Stimulated activated CD4-positive, alpha-beta T cell treated with anti-CD3 and anti-CD28 coated beads, Interleukin-4, amount 100 ng/mL, for 4 hours (primary cell): ENCODE measurements at places on chromosomes 1 and 21.

DNA sequence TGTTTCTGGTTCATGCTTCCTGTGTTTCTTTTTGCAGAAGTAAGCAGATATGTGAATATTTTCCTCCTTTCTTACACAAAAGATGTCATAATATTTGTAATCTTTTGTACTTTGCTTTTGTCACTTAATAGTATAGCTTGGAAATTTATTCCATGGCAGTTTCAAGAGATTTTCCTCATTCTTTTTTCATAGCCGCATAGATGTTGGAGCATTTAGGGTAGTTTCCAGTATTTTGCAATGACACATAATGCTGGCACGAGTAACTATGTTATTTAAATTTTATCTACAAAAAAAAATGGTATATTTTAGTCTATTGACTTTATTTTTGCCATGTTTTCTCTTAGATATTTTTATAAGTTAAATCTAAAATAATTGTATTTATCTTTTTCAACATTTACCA is 40.7 kb downstream of the AGO3 start:
- DNase-seq, result no peak

GRCh38 chr1:7535934-7536878 is 234.9 kb upstream of the VAMP3 start:
- no peak for DNase-seq

- DNase-seq, result no peak
Observed at GRCh38 chr1:214912127-214912526, 170.4 kb upstream of the KCNK2 start.

GRCh38 chr1:209854196-209854595 is 26.4 kb downstream of the UTP25 start:
- DNase-seq, result no peak

GRCh38 chr1:65658122-65658521 is 134.6 kb upstream of the PDE4B start:
- DNase-seq, result no peak

DNA sequence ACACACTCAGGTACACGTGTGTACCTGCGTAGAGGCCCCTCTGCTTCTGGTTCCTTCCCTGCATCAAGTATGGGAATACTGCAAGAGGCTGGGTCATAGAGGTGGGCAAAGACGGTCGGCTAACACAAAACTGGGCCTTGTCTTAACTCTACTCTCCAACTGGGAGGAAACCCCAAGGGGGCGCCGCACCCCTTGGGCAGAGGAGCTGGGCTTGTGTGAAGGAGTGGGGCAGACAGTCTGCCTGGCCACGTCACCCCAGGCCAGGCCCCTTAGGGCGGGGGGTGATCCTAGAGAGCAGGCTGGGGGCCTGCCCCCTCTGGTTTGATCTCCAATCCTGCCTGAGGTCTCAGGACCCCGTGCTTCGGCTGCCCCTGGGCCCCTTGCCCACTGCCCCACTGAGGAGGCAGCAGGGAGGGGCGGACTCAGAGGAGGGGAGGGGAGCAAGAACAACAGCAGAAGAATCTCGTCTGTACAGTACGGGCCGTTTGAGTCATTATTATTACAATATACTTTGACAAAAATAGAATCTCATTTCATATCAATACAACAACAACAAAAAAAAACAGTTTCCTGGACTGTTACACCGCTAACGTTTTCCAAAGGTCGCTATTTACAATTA is 34.7 kb downstream of the MEF2D start:
- DNase-seq, result no peak

DNA sequence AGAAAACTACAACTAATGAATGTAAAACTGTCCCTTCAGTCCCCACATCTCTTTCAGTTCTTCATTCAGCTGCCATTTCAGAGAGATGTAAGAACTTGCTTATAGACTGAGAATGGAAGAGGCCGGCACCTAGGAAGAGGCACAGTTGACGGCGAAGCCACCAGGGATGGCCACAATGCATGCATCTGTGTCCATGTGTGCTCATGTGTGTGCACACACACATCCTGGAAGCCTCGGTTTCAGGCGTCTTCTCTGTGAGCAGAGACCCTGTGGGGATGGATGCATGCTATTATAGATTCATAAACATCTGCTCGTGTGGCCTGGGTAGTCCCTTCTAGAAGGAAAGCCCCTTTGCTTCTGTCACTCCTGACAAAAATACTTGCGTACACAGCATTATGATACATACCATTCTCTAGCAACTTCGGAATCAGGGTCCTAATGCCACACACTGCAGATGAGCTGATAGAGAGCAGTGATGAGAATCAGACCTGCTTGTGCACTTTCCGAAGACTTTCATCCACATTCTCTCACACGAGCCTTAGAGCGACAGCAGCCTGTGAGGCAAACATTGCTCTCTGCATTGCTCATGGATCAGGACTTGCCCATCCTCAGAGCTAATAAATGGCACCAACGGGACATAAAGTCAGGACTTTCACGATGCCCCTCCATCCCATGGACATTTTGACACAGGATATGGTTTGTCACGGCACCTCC is 12.4 kb upstream of the GPR61 start:
- DNase-seq, result no peak

DNA sequence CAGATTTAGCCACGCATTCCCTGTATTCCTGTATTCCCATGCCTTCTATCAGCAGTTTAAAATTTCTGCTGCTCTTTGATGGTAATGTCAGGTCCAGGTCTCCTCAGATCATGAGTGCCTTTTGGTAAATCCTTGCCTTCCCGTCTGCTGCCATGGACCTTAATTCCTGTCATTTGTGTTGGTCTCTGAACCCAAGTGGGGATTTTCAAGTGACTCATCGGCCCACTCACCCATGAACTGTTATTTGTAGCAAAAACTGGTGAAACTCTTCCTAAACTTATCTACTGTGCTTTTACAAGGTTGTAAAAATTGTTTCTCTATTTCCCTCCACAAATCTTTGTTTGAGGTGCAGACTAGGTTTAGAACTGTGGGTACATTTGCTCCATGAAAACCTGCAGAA is 47.4 kb downstream of the ACTN2 start:
- DNase-seq, result no peak

DNA sequence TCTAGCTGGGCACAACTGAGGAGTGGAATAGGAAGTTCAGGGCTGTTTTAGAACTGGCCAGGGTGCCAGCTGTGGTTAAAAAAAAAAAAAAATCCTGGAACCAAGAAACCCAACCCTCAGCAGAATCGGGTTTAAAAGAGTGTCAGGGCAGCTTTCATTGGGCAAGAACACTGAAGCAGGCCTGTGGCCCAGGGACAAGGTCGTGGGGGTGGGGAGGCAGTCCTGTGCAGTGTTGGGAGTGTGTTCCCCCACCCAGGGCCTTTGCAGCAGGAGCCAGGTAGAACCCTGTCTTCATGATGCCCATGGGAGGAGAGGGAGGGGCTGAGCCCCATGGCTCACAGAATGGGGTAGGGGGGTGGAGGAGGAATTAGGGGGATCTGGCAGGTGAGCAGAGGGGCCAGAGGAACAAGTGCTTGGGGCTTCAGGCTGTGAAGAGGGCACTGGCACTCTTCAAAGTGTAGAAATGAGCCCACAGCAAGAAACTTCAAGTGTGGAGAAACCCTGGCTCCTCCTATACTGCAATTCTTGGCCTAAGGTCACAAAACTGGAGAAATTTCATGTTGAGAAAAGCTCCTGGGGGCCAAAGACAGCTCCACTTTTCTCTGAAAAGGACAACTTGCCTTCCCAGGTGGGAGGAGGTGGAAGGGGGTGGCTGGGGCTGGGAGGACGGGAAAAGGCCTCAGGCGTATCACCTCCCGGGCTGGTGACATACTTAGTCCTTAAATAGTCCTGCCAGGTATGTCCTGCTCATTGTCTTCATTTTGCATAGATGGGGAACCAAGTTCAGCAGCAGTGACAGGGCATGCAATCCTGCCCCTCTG is 39.3 kb downstream of the KIAA1614 start:
- no peak for DNase-seq

DNA sequence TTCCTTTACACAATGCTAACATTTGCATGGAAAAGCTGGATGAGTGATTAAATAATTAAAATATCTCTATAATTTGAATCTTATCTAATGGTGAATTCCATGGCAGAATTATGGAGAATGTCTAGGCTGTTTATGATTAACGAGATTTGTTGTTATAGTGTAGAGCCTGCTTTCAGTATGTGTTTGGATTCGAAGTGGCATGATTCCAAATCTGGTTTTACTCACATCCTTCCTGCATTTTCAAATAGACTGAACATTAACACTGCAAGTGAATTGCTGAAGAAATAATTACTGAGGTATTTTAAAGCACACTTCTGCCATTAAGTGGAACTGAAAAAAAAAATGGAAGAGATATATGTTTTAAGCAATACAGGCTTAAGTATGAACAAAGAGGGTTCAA is 5.1 kb upstream of the NEK7 start:
- no peak for DNase-seq

- DNase-seq, result no peak
Observed at GRCh38 chr1:84379138-84379916, 19.0 kb upstream of the DNASE2B start.

DNA sequence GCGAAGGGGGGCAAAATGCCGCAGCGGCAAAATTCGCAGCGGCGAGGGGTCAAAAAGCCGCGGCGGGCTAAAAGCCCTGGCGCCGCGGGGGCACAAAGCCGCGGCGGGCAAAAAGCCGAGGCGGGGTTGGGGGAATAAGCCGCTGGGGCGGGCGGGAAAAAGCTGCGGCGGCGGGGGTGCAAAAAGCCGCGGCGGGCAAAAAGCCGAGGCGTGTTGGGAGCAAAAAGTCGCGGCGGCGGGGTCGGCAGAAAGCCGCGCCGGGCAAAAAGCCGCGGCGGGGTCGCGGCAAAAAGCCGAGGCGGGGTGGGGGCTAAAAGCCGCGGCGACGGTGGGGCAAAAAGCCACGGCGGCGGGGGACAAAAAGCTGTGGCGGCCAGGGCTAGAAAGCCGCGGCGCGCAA is 3902.5 kb downstream of the SRGAP2C start:
- no peak for DNase-seq

- no peak for DNase-seq
Observed at GRCh38 chr21:29102791-29103257, 27.6 kb upstream of the MAP3K7CL start.

GRCh38 chr1:185653615-185654014 is 80.6 kb upstream of the HMCN1 start:
- no peak for DNase-seq

GRCh38 chr1:207938016-207938415 is 27.1 kb upstream of the CD34 start:
- DNase-seq, result no peak

GRCh38 chr21:35868005-35868868 is 192.1 kb downstream of the SETD4 start:
- DNase-seq, result no peak

GRCh38 chr1:194477908-194478307 is 1291.5 kb upstream of the B3GALT2 start:
- DNase-seq, result no peak
